ENCODE measurements at places on chromosomes 1 and 21.
A peak's percentile ranks its signal among the peaks of the same experiment; 100 is the strongest.

GRCh38 chr1:55536545-55536865 is 321.3 kb upstream of the USP24 start:
- DNase-seq: no peak

DNA sequence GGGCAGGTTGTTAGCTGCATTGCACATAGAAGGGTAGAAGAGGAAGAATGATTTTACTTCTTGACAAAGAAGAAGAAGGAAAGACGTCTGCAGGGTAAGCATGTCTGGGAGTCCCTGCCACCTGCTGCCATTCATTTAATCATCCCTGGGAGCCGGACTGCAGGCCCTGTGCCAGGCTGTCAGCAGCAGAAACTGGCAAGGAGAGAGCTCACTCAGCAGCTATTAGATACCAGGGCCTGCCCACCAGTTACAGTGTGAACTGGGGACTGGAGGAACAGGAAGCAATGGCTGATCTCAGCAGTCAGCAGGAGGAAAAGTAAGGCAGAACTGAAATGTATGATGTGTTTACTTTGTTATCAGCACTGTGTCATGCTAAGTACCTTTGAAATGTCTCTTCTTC is 75.7 kb upstream of the C1orf87 start:
- no peak for DNase-seq

DNA sequence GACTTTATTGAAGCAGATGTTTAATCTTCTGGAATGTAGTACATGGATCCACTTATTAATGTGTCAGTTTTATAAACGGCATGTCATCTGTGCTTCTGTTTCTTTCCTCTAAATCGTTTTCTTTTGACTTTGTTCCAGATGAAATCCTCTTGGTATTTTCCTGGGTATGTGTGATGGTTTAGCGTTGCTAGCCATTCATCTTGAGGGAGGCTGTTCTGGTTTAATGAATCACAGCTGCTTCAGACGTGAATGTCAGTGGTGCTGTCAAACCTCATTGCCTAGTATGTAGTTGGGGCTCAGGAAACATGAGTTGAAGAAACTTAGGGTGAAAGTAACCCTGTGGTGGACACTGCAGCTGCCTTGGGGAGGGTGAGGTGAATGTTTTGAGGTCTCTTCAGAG is 33.2 kb downstream of the KCNK1 start:
- no peak for DNase-seq

- peak; percentile 55 for DNase-seq
Measured at GRCh38 chr21:44925378-44925755, 4.7 kb upstream of the ITGB2 start.

- DNase-seq: no peak
Measured at GRCh38 chr1:203251466-203251865, 22.0 kb upstream of the CHIT1 start.

DNA sequence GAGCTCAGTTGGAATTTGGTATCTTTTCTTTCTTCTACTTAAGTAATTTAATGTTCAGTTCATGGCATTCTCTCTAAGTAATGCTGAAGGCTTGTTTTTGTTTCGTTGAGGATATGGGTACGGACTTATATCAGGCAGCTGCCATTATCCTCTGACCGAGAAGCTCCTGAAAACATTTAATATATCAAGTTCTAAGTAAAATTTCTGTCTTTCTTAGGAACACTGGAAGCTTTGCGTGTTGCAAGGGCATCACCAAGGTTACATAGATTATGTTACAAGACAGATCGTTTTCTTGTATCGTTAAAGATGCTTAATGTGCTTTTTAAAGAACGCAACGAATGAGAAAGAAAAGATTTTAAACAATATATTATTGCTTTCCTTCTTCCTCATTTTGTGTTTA is 1.0 kb upstream of the GALNT2 start:
- no peak for DNase-seq

DNA sequence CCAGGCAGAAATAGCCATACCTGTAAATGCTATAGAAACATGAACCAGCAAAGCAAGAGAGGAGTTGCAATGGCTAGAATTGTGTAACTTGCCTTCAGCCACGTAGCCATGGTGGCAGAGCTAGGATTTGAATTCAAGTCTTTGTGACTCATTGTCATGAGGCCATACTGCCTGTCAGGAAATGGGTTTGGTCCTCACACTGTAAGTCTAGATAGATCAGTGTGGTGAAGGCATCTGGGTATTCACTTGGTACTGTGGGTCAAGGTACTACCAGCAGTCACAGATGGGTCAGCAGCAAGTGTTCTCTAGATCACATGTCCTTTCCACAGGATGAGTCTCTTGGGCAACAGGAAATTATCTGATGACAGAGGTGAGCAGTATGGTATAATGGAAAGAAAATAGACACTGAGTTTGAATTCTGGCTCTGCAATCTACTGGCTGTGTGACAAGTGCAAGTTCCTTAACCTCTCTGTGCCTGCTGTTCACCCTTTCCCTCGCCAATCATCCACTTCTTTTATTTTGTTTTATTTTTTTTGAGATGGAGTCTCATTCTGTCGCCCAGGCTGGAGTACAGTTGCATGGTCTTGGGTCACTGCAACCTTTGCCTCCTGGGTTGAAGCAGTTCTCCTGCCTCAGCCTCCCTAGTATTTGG is 36.9 kb downstream of the FGGY start:
- peak; percentile 80 for DNase-seq

- DNase-seq: no peak
Measured at GRCh38 chr21:37983336-37984095, 67.3 kb upstream of the KCNJ6 start.

- DNase-seq: no peak
Measured at GRCh38 chr1:79006564-79006963, at the start of gene ADGRL4. TSS of gene ADGRL4 (minus strand) at chr1:79006730. CDS start at chr1:79006654, 76 bp downstream.

- DNase-seq: no peak
Measured at GRCh38 chr1:3198371-3199271, 129.6 kb downstream of the PRDM16 start.

- no peak for DNase-seq
Measured at GRCh38 chr21:44539046-44539445, 949 bp downstream of the KRTAP10-1 start.

- DNase-seq: peak; percentile 50
Measured at GRCh38 chr1:212512816-212513559, 80.3 kb downstream of the NENF start.

GRCh38 chr21:17196623-17197022 is 316.2 kb upstream of the CXADR start:
- no peak for DNase-seq

- DNase-seq: no peak
Measured at GRCh38 chr1:217403026-217403720, 227.7 kb downstream of the GPATCH2 start.

- DNase-seq: no peak
Measured at GRCh38 chr1:184945029-184945428, 29.3 kb downstream of the NIBAN1 start.

GRCh38 chr1:26203642-26204318 is 13.4 kb downstream of the CATSPER4 start:
- no peak for DNase-seq

- peak; percentile 74 for DNase-seq
Measured at GRCh38 chr1:230108580-230108979, 41.5 kb downstream of the GALNT2 start.

GRCh38 chr1:111563619-111564018 is 56.0 kb upstream of the RAP1A start:
- DNase-seq: no peak

GRCh38 chr1:33420870-33421775 is 9.8 kb downstream of the PHC2 start:
- DNase-seq: no peak

DNA sequence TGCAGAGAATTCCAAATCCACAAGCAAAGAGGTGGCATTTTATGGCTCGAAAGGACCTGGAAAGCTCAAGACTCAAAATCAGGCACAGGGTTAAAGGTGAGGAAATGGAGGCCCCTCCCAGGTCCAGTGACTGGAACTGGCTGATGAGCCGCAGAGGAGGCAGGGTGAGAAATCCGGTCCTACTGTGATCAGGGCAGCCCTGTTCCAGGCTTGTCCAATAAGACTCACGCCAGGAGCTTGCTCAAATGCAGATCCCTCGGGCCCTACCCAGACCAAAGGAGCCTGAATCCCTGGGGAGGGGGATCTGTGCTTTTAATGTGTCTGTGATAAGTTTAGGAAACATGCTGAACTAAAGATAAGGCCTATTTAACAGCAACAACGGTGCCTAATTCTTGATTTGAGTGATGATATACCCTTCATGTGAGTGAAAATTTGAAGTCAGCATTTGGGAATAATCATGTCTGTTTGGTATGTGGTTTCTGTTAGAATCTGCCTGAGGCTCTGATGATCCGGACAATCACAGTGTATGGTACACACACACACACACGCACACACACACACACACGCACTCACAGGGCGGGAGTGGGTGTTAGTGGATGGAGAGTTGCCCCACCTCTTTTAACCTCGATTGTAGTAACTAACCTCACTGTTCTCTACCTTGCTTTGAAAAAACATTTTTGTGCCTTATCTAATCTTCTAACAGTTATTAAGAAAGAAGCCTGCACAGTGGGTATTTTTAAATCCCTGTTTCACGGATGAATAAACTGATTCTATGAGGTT is 54.1 kb upstream of the LYST start:
- no peak for DNase-seq

- DNase-seq: no peak
Measured at GRCh38 chr1:107252271-107252670, 111.4 kb downstream of the NTNG1 start.

DNA sequence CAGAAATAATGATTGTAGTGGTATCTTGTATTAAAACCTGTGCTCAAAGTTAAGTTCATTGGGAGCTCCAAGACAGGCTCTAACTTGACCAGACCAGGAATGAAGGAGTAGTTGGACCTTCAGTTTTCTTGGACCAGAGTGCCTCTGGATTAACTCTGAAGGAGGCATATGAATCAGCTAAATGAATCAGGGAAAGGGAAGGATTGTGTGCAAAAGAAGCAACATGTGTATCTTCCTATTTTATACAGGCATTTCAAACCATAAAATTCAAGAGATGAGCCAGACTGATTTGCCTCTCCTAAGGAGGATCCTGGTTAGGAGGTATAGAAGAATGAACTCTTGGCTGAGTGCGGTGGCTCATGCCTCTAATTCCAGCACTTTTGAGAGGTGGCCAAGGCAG is 71.4 kb downstream of the CC2D1B start:
- no peak for DNase-seq

DNA sequence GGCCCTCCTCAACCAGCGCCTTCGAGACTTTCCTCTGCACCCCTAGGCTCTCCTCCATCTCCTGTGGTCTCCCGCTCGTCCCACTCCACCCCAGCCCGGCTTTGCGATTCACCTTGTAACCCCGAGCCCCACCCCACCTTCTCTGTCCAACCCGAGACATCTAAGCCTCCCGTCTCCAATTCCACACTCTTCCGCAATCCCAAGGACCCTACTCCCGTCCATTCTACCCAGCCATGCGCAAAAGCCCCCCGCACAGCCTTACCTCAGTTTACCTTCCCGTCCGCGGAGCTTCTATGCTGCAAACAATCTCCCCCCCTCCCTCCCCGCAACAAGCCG is 174 bp downstream of the SH3BP5L start:
- no peak for DNase-seq

Data from activated CD4-positive, alpha-beta T cell treated with anti-CD3 and anti-CD28 coated beads, Interleukin-10, Interleukin-2, amounts not matched to agents 100 ng/mL and 50 ng/mL, durations not matched to agents 16 hours and 8 hours (primary cell).